ENCODE measurements at places on chromosomes 12 and 14.

DNA sequence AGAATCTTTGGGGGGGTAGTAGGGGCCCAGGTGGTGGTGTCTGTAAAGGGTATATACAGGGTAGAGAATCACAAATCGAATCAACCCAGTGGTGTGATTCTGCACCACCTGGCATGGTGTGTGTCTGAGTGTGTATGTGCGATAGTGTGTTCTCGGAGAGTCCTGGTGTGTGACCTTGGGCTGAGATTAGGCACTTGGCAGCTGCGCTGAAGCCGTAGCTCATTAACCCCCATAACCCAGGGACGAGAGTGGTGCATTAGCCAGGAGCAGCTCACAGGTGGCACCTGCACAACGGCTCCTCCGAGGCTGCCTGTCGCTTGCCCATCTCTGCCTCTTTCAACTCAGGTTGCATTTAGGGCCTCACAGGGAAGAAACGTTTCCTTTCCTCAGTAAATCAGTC is 15.6 kb upstream of the TESC start:
- no peak for DNase-seq

DNA sequence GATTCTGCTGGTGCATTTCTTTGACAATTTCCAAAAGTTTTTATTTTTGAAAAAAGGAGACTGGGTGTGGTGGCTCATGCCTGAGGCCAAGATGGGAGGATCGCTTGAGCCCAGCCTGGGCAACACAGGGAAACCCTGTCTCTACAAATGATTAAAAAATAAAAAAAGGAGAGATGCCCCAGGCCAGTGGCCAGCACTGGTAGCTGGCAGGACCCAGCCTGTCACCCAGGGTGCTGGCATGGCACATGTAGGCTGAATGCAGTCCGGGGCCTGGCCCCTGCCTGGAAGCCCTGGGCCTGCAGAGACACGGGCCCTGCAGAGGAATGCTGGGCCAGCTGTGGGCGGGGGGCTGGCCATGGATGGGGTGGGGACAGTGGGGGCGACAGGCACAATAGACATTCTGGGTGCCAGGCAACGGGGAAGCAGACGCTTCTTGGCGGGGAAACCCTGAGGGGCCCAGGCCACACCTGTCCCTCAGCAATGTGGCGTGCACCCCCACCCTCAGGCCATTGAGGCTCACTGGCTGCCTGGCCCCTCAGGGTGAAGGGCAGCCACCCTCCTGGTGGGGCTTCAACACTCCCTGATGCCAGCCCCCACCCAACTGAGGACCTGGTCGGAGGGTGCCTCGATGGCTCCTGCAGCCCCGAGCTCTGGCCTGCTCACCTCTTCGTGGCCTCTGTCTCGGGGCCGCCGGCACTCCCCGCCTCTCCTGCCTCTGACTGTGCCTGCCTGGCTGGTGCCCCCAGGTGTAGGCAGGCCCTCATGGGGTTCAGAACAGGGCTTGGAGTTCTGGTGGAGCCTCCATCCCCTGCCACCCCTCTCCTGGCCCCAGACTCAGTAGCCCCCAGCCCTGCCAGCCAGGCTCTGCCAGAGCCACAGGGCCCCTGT is 12.1 kb downstream of the TRMT61A start:
- no peak for DNase-seq

GRCh38 chr12:71538807-71539206 is 99.2 kb downstream of the LGR5 start:
- DNase-seq = no peak

DNA sequence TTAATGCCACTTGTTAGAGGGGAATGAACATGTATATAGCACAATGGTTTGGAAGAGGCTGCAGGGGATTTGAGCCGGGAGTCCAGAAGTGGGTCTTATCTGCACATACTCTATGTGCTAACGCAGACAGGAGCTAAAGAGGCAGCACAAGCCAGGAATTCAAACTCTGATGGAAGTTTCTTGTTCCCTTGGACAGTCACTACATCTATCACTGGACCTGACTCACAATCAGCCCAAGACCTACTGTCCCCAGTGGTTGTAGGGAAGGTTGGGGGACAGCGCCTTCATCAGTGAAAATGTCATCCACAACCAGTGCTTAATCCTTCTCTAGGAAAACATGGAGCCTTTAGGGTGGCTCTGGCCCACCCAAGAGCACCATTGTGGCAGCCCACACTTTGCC is 107.8 kb downstream of the GCH1 start:
- no peak for DNase-seq

GRCh38 chr12:122481861-122482260 is 18.9 kb downstream of the ZCCHC8 start:
- no peak for DNase-seq

DNA sequence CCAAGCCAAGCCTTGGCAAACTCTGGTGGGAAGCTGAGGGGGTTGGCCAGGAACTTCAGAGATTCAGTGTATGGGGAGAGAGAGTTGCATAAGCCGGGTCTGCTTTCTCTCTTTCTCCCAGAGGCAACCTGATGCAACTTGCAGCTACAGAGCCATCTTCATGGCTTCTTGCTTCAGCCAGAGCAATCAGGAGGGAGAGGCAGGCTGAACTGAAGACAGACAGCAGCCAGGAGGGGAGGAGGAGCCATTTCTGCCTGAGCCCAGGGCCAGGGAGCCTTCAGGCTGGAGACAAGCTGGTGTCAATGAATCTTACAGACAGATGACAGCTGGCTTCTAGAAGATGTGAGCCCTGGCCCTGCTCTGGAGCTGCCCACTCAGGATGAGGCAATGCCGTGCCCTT is 18.7 kb downstream of the NPC2 start:
- no peak for DNase-seq

DNA sequence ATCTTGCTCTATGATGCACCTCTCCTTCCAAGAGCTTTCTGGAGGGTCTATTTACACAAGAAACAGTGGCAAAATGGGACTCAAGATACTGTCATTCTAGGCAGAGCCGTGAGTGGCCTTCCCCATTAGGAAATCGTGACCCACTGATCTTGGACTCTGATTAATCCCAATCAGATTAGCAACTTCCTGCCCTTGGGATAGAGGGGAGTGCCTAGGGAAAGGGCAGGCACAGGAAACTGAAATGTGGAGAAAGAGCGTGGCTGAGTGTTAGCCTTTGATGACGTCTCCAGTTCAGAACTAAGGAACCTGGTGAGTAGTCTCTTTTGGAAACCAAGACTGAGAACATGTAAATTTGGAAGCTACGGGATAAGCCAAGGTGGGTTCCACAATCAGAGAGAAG is 76.1 kb downstream of the NUAK1 start:
- DNase-seq = no peak

DNA sequence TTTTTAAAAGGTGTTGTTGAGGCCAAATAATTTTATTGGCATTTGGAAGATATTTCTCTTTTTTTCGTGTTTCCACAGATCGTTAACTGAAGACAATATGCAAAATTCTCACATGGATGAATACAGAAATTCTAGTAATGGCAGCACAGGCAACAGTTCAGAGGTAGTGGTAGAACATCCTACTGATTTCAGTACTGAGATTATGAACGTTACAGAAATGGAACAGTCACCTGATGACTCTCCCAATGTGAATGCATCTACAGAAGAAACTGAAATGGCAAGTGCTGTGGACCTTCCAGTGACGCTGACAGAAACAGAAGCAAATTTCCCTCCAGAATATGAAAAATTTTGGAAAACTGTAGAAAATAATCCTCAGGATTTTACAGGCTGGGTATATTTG is 11.2 kb downstream of the PRPF39 start:
- DNase-seq = no peak

DNA sequence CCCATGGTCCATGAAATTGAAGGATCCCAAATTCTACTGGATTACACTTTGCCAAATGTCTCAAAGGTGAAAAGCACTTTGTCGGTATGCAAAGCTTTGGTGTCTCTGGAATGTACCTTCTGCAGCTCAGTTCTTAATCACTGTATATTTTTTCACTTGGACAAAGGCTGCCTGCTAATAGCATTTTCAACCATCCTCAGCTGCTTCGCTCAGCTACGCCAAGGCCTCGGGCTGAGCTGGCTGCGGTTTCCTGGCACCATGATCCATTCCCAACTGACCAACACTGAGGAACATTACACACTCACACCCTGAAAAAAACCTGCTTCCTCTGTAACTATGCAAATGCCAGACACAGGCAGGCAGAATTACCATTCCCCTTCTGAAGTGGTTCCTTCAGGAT is 335.2 kb downstream of the DPF3 start:
- no peak for DNase-seq

DNA sequence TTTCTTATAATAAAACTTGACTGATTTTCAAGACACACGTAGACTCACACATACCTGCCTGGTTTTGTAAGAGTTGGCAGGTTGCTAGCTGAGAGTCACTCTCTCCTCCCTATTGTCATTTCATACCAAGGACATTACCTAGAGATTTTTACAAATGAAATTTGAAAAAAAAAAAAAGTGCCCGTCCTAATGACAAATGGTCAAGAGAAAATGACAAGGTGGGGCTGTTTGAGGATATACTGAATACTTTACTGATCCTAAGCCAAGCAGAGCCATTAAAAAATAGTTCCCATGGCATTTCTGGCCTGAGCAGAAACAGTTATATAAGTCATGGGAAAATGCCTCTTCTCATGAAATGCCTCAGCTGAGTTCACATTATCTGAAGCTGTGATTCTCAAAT is 150.2 kb downstream of the DYRK2 start:
- no peak for DNase-seq

DNA sequence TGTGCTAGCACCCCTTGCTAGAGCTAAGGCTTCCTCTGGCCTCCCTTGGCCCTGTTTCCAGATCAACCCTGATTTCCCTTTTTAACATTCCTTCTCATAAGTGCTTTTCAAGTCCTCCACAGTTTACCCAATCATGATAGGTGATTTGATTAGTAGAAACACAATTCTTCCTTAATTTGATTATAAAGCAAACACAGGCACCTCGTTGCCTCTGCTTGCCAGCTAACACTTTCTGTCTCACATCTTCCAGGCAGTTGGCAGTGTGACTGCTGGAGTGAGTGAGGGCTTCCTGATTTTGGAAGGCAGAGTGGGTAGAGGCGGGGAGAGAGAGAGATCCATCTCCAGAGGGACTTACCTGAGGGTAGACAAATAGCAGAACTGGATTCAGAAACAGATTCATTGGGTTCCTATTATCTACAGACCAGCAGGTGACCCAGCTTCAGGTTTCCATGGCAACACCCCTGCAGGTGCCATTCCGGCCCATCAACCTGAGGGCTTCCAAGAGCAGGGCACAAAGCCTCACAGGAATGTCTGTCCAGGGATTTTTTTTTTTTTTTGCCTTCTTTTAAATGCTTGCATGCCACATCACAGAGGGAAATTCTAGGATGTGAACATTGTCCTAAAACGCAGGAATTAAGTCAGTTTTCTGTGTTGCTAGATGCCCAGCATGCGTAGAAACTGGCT is 77.7 kb downstream of the PLXNC1 start:
- DNase-seq = no peak

- peak; percentile 35 for DNase-seq
Observed at GRCh38 chr14:51780006-51780692, 80.3 kb upstream of the GNG2 start.

DNA sequence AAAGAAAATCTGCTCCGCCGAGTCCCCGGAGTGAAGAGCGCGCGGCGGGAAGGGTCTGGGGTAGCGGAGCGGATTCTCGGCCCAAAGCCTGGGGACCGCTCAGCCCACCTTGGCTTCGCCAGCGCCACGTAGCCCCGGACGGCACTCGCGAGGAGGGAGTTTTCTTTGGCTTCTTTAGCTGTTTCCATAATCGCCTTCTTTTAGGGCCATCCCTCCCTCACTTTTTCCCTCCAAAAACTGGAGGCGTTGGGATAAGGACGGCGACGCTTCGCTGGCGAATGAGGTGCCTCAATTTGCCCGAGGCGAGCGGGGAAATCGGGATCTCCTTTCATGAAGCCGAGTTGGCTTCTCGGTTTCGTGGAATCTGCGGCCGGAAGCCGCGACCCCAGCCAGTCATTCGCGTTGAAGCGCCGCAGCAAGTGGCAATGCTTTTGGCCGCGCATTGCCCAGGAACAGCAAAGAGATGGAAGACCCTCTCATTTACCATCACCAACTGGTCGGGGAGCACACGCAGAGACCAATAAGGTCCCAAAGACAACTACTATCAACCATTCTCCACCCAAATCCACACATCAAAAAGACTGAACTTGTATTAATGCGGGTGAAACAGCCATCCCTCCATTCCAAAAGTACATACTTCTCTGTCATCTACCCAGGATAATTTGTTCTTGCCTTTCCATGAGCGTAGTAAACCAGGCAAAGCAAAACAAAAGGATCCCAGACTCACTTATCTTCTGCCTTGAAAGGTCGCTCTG is 8.4 kb upstream of the SIX1 start:
- DNase-seq = no peak

DNA sequence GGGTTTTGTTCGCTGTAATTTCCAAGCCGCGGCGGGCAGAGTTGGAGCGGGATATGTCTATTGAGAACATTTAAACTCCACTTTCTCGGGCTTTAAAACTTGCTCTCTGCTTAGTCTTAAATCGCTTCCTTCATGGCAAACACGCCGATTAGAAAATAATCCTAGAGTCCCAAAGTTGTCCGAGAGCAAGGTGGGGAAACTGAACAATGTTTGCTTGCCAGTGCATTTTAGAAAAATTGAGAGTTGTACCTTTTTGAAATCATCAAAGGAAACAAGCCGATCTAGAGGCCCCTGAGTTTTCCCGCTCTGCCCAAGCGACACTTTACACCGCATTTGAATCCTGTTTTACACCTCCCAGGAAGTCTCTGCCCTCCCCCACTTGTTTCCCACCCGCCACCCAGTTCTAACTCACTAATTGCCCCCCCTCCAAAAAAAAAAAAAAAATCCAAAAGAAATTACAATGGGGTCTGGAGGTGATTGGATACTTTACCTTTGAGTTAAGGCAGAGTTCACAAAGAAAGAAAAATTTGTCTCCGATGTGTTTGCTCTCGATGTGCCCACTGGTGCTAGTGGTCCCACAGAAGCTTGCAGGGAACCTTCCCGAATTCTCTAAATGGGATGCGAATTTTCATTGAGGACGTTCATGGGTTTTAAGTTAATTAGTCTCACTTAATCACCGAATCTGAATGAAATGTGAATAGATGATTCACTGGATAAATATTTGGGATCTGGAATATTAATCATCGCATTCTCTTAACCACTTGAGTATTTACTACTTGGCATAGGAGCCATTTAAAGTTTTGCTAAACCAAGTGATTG is 2.3 kb downstream of the HMGA2 start:
- DNase-seq = peak; percentile 73

- DNase-seq = no peak
Observed at GRCh38 chr12:131468206-131468605, 242.7 kb upstream of the SFSWAP start.

DNA sequence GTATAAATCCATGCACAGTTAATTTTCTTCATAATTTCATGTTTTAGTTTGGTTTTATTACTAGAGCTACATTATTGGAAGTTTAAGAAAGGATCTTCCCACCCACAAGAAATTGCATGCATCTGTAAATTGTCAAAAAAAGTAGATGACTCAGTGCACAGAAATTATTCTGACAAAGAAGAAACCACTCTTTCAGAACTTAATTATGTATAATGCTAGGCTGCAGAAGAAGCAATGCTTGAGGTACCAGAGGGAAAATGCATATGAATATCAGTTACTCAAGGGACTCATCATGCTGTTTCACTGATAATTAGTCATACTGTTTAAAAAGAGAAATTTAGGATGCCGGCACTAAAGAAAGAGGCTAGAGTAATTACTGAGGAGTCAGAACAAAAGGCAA is 147.0 kb downstream of the SLC16A7 start:
- peak; percentile 47 for DNase-seq

- no peak for DNase-seq
Observed at GRCh38 chr12:113186666-113187325, 1.3 kb downstream of the RITA1 start.
